ENCODE measurements at places on chromosomes 2 and 18. TPM values are rescaled to one million over a fixed set of nuclear protein-coding genes. Genes with fewer than 3 reads are reported as not detected.

REEP1 gene
- polyA plus RNA-seq = 13.6 TPM

LTBP1 gene
- 23.5 TPM for polyA plus RNA-seq

ACMSD gene
- not detected for polyA plus RNA-seq

BCS1L gene
- 43.3 TPM for polyA plus RNA-seq

TEX51 gene
- not detected for polyA plus RNA-seq

CD207 gene
- polyA plus RNA-seq = 0.04 TPM

SLC4A5 gene
- 0.72 TPM for polyA plus RNA-seq

CLEC4F gene
- polyA plus RNA-seq = 0.46 TPM

FAM161A gene
- polyA plus RNA-seq = 4.4 TPM

IL1RL2 gene
- polyA plus RNA-seq = 0.22 TPM

ZBTB7C gene
- 0.68 TPM for polyA plus RNA-seq

GAL3ST2 gene
- polyA plus RNA-seq = not detected

STARD6 gene
- not detected for polyA plus RNA-seq

KIF3C gene
- polyA plus RNA-seq = 1.3 TPM

ALKAL2 gene
- 1.2 TPM for polyA plus RNA-seq
